Activated naive CD8-positive, alpha-beta T cell treated with anti-CD3 and anti-CD28 coated beads for 36 hours (primary cell): ENCODE measurements at places on chromosomes 2 and 18. TPM values are rescaled to one million over a fixed set of nuclear protein-coding genes. Genes with fewer than 3 reads are reported as not detected.

Gene DQX1
- total RNA-seq: 0.27 TPM

Gene KIF1A
- total RNA-seq: 7.7 TPM

Gene TUBA3E
- not detected for total RNA-seq

Gene CNDP1
- total RNA-seq: not detected

GRCh38 chr2:237721458-237721857 is 77.1 kb upstream of the RBM44 start:
- DNase-seq: no peak
- H3K4me3 ChIP-seq: no peak overlapping the region
- H3K36me3 ChIP-seq: peaks cover 13% of the 10 kb centered on the region
- H3K4me1 ChIP-seq: peaks cover 34% of the 10 kb centered on the region

GRCh38 chr2:217440000-217440399 is 562.8 kb downstream of the TNS1 start:
- DNase-seq: no peak
- H3K4me1 ChIP-seq: peaks cover 15% of the 10 kb centered on the region
- no peak overlapping the region for H3K4me3 ChIP-seq
- H3K27ac ChIP-seq: no peak overlapping the region
- H3K36me3 ChIP-seq: no peaks in the 10 kb centered on the region
- no peaks in the 10 kb centered on the region for H3K27me3 ChIP-seq
